ENCODE measurements at places on chromosomes 16 and 17.

DNA sequence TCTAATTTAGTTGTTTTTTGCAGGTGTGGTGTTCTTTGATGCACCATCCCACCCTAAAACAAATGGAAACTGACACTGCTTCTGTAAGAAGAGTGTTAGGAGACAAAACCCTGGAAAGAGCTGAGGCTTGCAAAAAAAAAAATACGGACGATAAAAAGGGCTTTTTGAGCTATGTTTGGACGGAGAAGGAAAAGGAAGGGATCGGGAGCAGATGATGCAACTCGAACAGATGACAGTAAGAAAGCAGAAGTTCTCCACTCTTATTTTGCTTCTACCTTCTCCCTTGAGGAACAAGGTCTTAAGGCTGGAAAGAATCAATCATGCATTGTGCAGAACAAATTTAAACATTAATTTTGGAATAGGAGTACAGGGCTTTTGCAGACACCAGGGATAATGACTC is 136.7 kb downstream of the MAF start:
- DNase-seq = no peak

GRCh38 chr16:15643946-15644250 is 944 bp upstream of the MARF1 start:
- DNase-seq = no peak

DNA sequence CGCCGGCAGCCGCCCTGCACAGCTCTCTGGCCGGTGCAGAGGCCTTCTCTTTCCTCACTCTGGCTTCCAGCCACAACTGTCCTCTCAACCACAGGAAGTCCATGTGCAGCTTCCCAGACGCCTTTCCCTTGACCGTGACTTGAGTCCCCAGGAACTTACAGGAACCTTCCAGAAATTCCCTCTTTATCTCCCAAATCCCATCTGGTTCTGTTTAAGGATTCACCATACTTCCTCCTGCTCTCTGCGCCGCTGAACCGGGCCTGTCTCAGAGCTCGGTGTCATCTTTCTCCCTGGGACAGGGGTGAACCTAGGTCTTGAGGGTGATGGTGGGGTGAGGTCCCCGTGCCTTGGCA is 65.2 kb upstream of the ZNF469 start:
- no peak for DNase-seq

DNA sequence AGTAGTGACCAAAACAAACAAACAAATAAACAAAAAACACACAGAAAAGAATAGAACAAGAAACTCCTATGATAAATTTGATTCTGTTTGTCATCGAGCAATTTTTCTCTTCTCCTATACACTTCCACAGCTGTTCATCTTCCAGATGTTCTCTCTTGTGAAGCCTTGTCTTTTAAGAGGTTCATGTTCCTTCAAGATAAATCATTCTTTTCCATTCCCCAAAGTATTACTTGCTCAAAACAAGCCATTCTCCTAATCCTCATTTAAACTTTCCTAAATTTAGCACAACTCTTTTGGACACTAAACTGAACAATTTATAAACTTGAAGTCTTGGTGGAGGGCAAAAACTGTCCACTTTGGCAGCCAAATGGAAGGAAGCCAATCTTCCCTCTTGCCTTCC is 103.3 kb downstream of the ABCA8 start:
- no peak for DNase-seq

Measured in stimulated activated CD4-positive, alpha-beta T cell treated with anti-CD3 and anti-CD28 coated beads, Interleukin-12 subunit alpha, Interleukin-12 subunit beta, amount 100 ng/mL, for 4 hours (primary cell).